ENCODE measurements at places on chromosomes 5 and 9. TPM values are rescaled to one million over a fixed set of nuclear protein-coding genes. Genes with fewer than 3 reads are reported as not detected.

- no peak for DNase-seq
These were observed 4.9 kb upstream of the FYB1 start for GRCh38 chr5:39224196-39224761.

- DNase-seq = no peak
These were observed 910.0 kb upstream of the WWC1 start for GRCh38 chr5:167381457-167381856.

GRCh38 chr5:125798307-125798706 is 624.9 kb upstream of the GRAMD2B start:
- no peak for DNase-seq

DNA sequence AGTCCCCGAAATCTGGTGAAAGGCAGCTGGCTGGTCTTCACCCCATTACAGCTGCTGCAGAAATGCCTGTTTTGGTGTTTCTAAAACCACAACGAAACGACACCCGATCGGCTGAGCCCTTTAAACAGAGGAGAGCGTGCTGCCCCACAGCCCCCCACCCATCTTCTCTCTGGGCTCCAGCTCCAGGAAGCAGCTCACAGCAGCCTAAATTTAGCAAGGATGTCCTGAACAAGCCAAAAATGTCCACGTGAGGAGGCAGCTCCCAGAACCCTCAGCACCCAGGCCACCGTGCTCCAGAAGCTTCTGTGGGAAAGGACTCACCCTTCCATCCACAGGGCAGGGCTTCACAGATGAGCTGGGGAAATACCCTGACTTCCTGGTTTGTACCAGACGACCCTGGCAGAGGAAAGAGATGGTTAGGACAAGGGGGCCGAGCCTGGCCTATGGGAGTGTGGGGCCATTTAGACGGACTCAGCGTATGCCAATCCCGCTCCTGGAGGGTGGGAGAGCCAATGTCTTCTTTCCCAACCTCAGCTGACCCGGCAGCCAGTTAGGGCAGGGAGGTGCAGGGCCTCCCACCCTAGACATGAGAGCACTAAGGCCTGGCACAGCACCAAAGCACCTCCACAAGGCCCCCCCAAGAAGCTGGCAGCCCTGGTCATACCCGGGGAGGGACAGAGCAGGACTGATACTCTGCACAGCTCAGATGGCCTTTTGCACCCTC is 39.1 kb upstream of the SARDH start:
- peak; percentile 36 for DNase-seq

- DNase-seq = no peak
These were observed 416.4 kb upstream of the IRX1 start for GRCh38 chr5:3179220-3179619.

GRCh38 chr5:120415985-120416384 is 48.1 kb upstream of the PRR16 start:
- no peak for DNase-seq

DNA sequence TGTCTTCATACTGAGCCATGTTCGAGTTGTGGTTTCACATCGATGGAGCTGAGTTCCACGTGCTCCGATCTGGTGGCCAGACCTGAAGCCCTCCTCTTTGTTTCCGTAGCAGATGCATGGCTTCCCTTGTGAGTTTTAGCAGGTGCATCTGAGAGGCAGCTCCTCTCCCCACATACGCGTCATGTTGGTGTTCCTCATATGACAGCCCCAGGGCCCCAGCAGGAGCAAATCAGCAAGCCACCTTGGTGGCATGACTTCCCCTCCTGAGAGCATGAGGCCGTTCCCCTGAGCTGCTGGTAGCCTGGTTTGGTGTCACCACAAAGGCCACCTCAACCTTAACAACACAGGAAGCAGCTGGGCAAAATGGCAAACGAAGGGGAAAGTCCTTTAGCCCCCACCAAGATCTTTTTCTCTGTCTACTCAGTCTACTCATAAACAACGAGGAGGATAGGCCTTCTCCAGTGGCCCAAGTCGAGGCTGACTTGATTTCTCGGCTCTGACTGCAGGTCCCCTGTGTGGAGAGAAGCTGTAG is 5.9 kb downstream of the CYFIP2 start:
- DNase-seq = no peak

The SOHLH1 gene
- not detected for total RNA-seq

GRCh38 chr9:71357346-71357745 is 235.9 kb upstream of the TRPM3 start:
- no peak for DNase-seq

GRCh38 chr5:37206736-37207135 is 42.4 kb downstream of the CPLANE1 start:
- DNase-seq = no peak

GRCh38 chr5:72691751-72692150 is 124.7 kb upstream of the TNPO1 start:
- DNase-seq = no peak

The LPCAT1 gene
- total RNA-seq = 59.4 TPM
